ENCODE measurements at places on chromosomes 2 and 18.

DNA sequence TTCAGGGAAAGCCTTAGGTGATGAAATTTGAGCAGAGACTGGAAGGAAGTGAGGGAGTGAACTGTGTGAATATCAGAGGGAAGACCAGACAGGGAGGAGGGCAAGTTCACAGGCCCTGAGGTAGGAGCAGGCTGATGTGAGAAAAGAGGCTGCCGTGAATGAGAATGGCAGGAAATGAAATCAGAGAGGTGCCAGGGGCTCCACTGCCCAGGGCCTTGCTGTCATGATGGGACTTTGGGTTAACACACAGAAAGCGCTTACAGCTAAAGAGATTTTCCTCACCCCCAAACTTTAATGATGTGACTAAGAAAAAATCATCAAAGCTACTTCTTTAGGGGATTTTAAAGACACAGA lies 53.8 kb downstream of the MARCHF4 start:
- no peak for DNase-seq

DNA sequence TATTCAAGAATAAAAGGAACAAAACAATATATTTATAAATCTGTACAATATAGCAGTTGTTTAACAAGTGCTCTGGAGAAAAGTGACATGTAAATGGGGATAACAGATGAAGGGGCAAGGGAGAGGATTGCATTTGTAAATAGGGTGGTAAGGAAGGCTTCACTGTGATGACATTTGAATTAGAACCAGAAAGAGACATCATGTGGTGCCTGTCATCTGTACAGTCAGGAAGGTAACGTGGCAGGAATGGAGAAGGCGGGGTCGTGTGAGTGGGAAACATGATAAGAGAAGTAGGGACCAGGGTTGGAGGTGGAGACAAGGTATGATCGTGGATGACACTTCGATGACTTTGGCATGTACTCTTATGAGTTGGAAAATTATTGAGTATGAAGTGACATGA lies 1393.6 kb upstream of the NXPH2 start:
- DNase-seq = no peak

DNA sequence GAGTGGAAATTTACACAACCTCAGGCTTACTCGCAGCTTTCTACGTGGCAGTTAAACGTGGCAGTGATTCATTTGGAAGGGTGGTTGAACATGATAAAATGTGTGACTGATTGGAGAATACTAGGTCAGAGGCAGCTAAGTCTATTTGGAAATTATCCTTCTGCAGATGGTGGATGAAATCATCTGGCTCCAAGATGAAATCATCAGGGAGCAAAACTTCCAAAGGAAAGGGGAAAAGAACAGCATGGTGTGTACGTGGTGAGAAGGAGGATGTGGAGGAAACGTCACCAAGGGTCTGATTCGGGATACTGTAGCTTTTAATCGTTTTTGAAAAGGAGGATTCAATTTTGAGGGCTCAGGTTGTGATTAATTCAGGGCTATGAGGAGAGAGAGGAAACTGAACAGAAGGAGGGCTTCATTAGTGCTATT lies 47.9 kb downstream of the COL3A1 start:
- DNase-seq = no peak

DNA sequence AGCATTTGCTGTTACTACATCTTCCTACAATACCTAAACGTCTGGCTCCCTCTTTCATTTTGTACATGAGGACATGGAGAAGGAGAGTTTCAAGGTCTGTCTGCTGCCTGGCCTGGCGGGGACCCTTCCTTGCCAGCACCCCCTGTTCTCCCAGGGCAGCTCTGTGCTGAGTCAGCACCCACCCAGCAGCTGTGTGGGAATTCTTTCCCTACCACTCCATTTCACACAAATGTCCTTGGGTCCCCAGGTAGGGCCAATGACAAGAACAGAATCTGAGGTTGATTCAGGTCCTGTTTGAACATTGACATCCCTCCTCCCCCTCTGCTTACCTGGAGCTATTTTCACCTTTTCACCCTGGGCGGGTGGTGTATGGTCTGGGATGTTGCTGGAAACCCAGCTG lies 129.9 kb upstream of the ITGA6 start:
- DNase-seq = no peak

GRCh38 chr2:46535360-46535759 lies 56.0 kb downstream of the TMEM247 start:
- no peak for DNase-seq

GRCh38 chr2:178286636-178287035 lies 92.3 kb downstream of the OSBPL6 start:
- DNase-seq = no peak

DNA sequence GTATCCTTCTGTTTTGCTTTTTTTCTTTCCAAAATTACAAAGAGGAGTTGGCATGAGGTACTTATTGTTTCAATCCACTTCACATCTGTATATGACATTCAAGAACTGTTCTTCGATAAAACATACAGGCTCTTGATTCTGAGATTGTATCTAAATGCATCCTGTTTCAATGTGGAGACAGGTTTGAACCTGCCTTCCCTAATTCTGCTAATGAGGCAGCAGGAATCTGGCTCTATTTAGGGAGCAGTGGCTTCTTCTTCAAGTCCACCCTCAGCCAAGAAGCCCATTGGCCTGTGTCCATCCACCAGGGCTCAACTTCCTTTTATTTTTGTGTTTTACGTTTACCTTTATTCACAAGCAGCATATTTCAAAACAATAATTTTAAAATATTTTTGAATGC lies 84.8 kb upstream of the PIK3C3 start:
- no peak for DNase-seq

DNA sequence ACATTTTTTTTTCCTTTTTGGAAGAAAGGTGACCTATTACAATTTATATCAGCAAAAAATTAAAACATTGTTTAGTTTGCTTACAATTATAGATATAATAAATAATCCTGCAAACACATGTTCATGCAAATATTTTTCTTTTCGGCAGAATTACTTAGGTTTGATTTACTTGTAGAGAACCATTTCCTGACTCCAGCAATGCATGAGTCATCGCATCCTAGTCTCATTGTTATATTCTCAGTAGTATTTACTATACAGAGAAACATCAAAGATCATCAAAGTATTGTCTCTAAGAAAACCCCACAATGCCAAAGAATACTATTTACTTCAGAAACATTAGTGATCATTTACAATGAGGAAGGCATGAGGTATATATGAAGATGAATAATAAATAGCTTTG lies 40.4 kb upstream of the MTIF2 start:
- no peak for DNase-seq

- DNase-seq = no peak
These were observed 99.4 kb upstream of the BCL11A start for GRCh38 chr2:60652832-60653340.

DNA sequence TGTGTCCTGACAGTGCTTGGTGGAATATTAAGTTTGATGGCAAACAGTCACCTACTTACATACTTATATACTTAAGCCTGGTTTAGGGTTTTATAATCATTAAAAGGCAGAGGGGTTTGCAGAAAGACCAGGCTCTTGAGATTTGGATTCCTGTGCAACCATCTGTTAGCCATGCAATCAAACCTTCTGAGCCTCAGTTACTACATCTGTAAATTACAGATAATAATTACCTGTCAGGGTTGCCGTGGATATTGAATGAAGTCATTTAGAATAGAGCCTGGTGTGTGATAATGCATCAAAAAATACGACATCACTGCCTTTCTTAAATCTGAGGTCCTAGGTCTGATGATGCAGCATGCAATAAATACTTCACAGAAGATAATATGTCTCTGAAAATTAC lies 152.9 kb downstream of the ARHGAP28 start:
- no peak for DNase-seq

DNA sequence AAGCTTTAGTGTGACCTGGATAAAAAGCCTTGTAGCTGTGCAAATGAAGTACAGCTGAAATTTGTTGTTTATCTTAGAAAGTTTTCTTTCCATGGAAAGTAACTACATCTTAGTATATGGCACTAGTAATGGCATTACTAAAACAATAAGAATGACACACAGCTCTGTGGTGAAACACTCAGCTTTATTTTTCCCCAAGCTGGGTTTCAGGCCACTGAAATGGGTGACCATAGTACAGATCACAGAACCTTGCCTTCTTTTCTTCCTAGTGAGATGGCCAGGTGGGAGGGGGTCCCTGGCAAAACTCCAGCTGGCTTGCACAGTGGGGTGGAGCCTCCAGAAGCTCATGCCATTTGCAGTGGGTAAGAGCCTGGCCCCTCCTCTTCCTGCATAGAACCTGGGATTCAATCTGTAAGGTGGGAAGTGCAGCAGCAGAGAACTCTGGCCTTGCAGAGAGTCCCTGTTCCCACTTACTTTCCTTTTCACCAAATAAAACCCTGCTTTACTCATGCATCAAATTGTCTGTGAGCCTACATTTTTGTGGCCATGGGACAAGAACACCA lies 17.6 kb upstream of the GRP start:
- DNase-seq = no peak

DNA sequence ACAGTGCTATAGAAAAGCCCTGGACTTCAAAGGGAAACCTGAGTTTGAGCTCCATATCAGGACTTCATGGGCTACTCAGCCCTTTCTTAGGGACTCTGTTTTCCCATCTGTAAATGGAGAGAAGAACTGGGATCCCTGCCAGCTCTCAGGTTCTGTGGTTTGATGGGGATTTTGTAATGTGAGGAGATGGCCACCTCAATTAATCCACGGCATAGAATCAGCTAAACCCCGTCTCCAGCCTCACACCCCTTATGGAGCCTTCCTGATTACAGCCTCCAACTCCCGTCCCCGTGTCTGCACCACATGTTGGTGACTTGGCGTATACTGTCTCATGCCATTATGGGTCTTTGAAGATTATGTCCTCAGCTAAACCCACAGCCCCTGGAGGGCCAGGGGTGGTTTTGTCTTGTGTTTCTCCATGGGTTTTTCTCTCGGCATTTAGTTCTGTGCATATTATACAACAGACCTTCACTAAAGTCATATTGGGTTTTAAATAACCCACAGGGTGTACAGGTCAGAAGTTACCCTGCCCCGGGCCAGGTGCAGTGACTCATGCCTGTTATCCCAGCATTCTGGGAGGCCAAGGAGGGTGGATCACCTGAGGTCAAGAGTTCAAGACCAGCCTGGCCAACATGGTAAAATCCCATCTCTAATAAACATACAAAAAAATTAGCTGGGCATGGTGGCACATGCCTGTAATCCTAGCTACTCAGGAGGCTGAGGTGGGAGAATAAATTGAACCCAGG lies 63.8 kb upstream of the PPP1CB start:
- DNase-seq = no peak

DNA sequence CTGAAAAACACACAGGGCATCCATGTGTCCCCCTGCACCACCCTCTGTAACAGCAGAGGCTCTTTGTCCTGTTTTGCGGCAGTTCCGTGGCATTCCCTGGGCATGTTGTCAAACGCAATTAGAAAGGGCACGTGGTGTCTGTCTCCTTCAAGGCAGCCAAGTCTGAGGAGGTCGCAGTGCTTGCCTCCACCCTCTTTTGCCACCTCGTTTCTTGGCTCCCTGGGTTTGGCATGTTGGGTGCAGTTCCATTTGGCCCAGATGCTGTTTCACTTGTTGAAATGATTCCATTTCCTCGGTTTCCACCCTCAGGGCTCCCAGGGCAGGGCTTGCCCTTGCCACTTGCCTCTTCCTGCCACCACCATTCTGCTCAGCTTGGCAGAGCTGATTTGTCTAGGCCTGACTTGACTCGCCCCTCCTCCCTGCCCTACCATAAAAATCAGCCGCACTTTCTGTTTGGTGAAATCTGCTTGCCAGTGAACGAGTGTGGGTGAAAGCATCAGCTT lies 12.4 kb downstream of the CCL20 start:
- peak; percentile 12 for DNase-seq

DNA sequence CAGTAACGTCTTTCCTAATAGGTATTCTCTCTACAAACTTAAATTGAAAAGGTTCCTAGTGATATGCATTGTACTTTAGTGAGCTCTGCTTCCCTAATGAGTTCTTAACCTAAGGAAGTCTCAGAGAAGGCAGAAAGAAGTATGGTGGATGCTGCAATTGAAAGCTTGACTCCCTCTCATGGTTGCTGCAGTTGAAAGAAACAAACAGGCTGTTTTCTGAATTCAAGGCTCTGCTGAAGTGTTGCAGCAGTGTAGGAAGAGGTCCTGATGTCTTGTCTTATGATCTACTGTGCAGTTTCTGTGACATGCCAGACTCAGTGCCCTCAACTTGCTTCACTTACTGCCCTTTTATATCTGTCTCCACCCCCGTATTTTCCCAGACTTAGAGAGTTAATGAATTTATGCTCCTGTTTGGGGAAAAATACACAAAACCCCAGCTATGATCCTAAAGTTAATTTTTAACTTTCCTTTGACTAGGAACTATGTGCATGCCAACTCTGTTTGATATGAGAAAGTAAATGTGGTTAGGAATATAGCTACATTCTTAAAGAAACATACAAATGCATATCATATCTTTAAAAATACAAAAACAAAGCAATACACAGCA lies 655.3 kb upstream of the FAM98A start:
- no peak for DNase-seq

GRCh38 chr2:12676771-12677170 lies 40.0 kb upstream of the TRIB2 start:
- no peak for DNase-seq

DNA sequence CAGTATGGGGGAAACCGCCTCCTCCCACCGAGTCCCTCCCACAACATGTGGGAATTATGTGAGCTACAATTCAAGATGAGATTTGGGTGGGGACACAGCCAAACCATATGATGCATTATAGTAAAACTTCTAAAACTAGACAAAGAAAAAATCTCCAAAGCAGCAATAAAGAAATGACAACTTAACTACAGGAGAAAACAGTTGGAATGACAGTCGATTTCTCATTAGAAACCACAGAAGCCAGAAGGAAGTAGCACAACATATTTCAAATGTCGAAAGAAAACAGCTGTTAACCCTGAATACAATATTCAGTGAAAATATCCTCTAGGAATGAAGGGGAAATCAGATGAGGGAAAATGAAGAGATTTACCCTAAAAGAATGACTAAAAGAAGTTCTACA lies 53.5 kb upstream of the TCF4 start:
- DNase-seq = no peak

- DNase-seq = no peak
These were observed 53.6 kb upstream of the SLC14A1 start for GRCh38 chr18:45670281-45670962.

- no peak for DNase-seq
These were observed 36.7 kb downstream of the PRKD3 start for GRCh38 chr2:37287966-37288365.

DNA sequence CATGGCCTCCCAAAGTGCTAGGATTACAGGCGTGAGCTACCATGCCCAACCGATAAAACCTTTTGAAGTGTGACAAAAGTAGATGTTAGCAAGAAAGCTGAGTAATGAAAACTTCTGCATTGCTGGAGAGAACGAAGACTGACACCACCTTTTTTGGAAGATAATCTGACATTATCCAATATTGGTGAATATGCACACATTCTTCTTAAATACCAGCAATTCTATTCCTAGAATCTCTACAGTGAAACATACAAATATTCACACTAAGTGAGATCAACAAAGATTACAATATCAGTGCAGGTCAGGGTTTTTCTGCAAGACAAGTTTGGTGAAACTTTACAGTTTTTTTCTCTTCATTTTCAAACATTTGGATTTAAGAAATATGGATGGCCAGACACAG lies 7.8 kb downstream of the PIAS2 start:
- DNase-seq = no peak
